ENCODE measurements at places on chromosomes 11 and 22.

DNA sequence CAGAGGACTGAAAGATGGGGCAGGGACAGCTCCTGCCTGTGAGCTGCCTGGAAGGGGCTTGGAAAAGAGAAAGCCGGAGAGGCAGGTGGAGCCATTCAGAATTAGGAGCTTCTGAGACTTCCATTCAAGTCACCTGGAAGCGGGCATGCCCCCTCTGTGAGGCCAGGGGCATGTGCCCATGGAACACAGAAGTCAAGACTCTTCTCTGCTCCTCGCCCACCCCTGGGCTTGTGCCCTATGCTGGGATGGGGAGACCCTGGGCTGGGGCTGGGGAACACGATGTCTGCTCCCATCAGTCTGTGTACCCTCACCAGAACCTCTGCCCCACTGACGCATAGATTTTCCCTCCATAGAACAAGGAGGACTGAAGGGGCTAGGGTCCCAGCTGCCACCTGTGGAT is 372.0 kb downstream of the SHANK2 start:
- DNase-seq = no peak

- DNase-seq = no peak
Observed at GRCh38 chr11:8252946-8253345, 10.7 kb downstream of the LMO1 start.

DNA sequence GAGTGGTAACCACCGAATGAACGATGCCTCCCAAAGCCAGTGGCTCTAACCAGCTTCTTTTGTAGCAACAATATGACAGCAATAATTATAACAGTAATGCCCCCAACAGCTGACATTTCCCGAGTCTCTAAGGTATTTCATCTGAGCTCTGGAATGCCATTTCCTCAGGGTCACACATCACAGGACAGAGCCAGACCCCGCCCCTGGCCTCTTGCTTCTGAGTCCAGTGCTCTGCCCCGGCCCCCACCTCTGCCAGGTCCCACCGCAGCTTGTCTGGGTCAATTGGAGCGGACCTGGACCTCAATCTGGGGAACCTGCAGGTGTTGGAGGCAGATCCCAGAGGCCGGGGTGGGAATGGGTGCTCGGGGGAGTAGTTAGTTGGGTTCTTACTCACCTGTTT is 63.8 kb downstream of the IGLL1 start:
- no peak for DNase-seq

DNA sequence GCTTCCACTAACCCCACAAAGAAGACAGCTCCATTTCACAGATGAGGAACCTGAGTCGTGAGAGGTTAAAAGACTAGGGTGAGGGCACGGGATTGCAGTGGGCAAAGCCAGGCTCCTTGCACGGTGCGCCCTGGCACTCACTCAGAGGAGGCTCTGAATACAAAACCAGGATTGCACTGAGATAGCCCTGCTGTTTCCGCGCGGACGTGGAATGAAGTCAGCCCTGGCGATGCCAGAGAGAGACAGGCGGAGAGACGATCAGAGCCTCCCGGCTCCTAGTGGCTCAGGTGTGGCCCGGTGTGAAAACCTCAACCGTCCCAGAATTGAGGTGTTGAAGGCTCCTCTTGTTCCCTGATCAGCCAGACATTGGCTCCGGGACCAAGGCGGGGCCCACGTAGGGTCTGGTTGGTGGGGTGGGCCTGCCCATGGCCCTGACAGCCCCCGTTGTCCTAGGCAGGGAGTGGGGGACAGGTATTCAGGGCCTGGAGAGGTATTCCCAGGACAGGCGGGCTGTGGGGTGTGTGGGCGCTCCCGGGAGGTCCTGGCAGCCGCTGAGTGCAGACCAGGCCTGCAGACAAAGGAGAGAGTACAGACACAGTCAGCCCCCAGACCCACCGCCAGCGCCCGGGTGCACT is 43.1 kb upstream of the LINC01488 start:
- no peak for DNase-seq

- DNase-seq = no peak
Observed at GRCh38 chr11:57055744-57056143, 67.0 kb downstream of the OR5AK2 start.

DNA sequence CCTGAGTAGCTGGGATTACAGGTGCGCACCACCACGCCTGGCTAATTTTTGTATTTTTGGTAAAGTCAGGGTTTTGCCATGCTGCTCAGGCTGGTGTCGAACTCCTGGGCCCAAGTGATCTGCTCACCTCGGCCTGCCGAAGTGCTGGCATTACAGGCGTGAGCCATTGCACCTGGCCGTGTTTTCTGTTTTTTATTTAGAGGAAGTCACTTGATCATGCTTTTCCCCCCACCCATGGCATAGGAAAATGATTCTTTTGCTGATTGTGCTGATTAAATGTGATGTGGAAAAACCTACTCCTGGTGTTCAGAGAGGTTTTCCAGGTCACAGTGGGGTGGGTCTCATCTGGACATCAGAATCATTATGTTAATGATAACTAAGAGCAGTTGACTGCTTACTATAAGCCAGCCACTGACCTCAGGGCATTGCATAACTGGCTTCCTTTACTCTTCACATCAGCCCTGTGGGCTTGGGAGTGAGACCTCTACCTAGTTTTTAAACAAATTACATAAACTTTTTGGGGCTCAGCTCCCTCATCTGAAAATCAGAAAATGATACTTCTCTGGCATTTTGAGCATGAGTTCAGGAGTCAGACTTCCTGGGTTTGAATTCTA is 71.0 kb downstream of the PTPRJ start:
- no peak for DNase-seq

GRCh38 chr11:7893796-7894195 is 37.3 kb downstream of the OR10A6 start:
- no peak for DNase-seq

GRCh38 chr11:68379206-68379605 is 66.8 kb downstream of the LRP5 start:
- no peak for DNase-seq

GRCh38 chr11:83122050-83122449 is 34.9 kb upstream of the PCF11 start:
- DNase-seq = no peak

GRCh38 chr11:96211436-96211835 is 131.6 kb downstream of the MAML2 start:
- DNase-seq = no peak

DNA sequence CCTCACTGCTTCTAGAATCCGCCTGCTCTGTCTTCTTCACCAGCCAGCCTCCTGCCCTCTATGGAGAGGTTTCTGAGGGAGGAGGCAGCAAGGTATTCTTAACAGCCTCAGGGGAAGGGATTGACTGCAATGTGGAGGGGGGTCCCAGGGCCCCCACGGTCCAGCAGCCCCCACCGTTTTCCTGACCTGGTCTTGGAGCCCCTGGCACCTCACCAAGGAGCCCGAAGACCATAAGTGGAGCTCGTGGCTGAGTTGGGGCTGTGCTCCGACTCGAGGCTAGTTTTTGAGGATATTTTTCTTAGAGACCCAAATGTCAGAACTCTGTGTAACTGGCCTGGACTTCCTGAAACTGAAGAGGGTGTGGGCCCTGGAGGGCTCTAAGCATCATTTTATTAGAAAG is 590.0 kb downstream of the BRD1 start:
- no peak for DNase-seq

DNA sequence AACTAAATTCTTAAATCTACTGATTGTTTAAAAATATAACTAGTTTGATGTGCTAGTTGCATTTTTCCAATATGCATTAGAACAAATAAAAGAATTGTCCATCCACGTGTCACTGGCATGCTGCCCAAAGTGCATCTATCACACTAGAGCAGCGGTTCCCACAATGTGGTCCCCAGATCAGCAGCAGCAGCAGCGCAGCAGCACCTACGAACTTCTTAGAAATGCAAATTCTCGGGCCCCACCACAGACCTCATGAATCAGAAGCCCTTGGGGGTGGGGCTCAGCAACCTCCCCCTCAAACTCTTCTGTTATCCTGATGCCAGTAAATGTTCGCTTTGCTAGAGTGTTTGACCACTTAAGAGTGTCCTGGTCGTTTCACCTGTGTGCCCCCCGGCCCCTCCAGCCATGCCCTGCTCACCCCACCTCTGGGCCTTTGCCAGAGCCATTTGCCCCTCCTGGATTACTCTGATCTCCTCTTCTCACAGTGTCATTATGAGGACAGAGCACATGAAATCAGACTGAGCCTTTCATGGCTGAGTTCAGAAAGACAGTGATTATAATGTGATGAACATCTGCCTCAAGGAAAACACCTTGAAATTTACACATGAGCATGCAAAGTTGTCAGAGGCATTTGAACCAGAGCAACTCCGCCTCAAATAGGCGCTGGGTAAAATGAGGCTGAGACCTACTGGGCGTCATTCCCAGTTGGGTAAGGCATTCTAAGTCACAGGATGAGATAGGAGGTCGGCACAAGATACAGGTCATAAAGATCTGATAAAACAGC is 12.6 kb upstream of the VSIG10L2 start:
- peak; percentile 3 for DNase-seq

- DNase-seq = no peak
Observed at GRCh38 chr11:3085052-3085451, 27.8 kb upstream of the CARS1 start.

DNA sequence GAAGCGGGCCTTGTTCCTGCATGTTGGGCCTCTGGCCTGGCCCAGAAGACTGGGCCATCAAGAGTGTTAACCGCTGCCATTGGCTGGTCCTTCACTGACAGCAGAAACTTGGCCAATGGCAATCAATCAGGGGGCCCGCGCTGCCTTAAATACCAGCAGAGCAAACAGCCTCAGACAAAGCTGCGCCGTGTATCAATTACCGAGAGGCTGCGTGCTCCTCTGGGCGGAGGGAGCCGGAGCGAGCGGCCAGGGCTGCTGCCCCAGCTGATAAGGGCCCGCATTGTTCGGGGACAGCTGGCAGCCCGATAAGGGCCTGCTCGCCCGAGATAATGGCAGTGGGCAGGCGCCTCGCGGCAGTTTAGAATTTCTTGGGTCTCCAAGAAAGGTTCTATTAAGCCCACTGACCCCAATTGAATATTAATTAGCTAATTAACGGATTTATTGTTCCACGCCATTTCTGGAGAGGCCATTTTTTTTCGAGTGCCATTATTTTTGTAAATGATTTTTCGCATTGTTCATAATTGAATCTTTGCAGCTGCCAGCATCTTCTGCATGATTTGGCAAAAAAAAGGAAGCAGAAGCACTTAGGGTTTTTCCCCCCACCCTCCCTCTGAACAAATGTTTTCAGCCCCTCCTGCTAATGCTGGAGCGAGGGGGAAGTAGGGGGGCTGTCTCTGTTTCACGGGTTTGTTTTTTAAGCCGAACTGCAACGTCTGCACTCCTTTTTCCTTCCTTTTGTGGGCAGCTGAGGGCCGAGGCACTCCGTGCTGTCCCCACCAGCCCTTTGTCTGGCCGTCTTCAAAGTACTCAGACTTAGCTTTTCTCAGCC is 37.6 kb upstream of the RIC3 start:
- DNase-seq = peak; percentile 99

DNA sequence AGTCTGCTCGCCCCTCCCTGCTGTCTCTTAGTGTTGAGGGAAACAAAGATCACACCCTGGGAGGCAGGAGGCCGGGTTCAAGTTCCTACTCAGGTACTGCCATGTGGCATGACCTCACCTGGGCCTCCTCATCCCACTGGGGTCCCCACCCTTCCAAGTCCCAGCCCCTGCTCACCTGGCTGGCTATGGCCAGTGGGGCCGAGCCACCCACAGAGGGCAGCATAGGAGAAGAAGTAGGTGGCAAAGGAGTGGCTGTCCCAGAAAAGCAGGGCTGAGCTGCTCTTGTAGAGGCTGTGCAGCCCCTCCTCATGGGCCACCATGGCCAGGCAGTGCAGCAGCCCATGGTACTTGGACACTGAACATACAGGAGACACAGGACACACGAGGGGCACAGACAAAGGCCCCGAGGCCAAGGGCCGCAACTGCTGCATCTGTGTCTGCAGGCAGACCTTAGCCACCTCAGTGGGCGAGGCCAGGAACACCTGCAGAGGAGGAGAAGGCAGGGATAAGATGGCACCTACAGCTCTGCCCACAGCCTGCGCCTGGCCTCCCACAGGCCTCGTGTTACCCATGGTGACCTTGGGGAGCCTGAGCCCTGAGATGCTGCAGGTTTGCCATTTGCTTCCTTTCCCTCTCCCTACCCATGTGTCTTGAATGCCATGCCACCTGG is 50.6 kb upstream of the MPEG1 start:
- no peak for DNase-seq

DNA sequence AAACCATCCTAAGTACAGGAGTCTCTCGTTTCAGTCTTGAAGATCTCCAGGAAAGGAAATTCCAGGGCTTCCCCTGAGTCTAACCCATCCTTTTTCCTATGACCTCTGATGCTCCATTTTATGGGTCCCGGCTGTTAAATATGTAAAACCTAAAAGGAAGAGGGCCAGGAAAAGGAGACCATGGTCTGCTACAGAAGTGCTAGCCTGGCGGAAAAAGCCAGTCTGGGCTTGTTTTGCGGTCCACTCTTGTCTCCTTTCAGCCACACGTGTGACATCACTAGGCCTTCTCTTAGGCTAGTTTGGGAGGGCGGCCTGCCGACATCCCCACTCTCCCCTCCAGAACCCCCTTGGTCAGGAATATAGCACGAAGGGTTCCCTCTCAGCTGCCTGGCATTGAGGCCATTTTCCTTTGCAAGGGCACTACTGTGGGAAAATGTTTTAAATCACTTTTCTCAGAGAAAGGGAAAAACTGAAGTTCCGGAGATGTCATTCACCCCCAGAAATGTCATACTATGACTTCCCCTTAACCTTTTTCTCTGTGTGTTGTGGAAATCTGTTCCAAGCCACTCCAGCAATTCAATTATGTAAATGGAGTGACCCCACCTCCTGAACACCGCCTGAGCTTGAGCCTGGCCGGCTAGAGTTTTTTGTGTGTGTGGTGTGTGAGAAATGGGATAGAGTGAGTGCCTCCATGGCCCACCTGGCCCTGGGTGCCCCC is 86.9 kb downstream of the UBASH3B start:
- no peak for DNase-seq

- DNase-seq = no peak
Observed at GRCh38 chr11:103656382-103656781, 380.1 kb upstream of the DDI1 start.

DNA sequence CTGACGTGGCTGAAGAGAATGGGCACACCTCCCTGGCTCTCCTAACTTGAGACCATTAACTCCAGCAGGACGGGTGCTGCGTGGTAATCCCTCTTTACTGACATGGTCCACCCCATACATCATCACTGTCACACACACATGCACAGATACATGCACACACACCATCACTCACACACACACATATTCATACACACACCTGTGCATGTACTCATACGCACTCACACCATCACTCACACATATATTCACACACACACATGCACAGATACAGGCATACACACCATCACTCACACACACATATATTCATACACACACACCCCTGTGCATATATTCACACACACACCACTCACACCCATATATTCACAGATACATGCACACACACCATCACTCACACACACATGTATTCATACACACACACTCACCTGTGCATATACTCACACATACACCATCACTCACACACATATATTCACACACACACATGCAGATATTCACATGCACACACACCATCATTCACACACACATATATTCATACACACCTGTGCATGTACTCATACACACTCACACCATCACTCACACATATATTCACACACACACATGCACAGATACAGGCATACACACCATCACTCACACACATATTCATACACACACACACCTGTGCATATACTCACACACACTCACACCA is 74.8 kb downstream of the EFCAB6 start:
- DNase-seq = no peak

All from hematopoietic multipotent progenitor cell treated with erythropoietin and hydrocortisone succinate and interleukin-3 and kit ligand, for 8 days (in vitro differentiated cells).